ENCODE measurements at places on chromosomes 11 and 22.

GRCh38 chr11:7563281-7563680 lies 49.5 kb downstream of the PPFIBP2 start:
- no peak for DNase-seq

DNA sequence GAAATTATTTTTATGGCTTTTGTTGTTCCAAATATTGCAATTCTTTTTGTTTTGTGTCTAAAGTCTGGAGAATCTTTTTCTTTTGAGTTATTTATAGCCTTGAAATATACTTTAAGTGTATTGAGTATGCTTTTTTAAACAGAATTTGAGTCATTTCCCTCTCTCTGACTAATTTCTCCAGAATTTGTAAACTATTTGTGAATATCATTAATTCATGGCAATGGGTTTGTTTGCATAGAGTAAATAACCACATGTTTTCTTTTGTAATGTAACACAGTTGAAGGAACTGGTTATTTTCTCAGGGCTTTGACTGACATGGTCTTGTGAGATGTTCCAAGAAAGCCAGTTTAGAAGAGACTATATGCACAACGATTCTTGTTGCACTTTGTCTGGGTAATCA lies 30.9 kb upstream of the MPEG1 start:
- no peak for DNase-seq

GRCh38 chr22:24681236-24681635 lies 78.2 kb downstream of the GGT1 start:
- DNase-seq = no peak

DNA sequence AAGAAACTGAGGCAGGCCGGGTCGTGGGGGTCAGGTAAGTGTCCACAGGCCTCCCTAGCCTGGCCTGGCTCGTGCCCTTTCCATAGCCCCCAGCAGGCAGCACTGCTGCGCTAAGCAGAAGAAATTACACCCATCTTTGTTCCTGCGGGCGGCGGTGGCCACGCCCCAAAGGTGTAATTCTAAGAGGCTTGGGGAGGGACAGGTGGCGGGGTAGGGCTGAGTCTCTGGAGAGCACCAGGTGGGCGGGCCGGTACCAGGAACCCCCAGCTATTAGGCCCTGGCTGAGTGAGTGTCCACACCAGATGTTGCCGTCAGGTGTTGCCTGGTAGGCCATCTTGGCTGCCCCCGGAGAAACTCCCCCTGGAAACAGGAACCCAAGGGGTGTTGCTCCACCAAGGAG lies 12.3 kb upstream of the ARAP1 start:
- no peak for DNase-seq

DNA sequence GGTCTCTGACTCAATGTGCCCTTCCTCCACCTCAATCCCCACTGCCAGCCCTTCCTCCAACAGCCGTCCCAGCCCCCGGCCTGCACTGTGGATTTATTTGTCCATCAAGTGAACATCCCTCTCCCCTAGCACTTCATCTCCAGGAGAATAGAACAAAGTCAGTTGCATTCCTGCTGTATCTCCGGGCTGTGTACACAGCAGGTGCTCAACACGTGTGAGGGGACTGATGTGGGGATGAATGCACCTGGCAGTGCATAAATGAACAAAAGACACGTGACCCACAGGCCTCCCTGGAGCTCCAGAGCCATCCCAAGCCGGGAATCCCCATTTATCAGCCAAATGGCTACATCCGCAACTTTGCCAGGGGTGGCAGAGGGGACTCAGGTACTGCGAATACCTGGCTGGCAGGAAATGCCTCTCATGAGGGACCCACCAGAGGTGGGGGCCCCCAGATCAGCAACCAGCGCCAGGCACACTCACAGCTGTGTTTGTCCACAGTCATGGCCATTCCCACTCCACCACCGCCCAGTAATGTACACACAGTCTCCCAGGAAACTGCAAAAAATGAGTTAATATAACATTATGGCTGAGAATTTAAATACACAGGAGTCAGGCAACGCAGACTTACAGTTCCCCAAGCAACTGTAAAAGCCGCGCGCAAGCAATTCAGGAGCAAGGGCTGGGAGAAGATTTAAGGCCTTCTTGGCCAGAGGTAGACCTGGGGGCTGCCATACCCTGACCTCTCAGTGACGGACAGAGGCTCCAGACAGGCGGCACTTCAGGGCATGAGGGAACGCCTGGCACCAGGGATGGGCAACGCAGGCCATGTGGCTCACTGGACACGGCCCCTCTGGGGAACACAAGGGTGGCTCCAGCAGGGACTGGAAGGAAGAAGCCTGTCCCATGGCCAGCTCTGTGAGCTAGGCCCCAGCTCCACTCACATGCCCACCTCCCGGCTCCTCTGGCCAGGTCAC lies 50.3 kb upstream of the TCF20 start:
- no peak for DNase-seq

DNA sequence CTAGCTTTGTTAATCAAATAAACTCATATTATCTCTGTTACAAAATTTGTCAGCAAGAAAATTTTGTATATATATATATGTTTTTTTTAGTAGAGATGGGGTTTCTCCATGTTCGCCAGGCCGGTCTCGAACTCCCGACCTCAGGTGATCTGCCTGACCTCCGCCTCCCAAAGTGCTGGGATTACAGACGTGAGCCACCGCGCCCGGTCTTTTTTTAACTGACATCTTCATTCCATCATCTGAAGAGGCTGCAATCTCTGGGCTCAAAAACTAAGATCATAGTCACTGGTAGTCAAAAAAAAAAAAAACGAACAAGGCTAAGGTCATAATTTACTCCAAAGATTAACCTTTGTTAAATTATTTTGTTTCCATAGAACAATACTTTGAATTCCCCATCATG lies 5.3 kb upstream of the KLHDC7B start:
- DNase-seq = no peak

DNA sequence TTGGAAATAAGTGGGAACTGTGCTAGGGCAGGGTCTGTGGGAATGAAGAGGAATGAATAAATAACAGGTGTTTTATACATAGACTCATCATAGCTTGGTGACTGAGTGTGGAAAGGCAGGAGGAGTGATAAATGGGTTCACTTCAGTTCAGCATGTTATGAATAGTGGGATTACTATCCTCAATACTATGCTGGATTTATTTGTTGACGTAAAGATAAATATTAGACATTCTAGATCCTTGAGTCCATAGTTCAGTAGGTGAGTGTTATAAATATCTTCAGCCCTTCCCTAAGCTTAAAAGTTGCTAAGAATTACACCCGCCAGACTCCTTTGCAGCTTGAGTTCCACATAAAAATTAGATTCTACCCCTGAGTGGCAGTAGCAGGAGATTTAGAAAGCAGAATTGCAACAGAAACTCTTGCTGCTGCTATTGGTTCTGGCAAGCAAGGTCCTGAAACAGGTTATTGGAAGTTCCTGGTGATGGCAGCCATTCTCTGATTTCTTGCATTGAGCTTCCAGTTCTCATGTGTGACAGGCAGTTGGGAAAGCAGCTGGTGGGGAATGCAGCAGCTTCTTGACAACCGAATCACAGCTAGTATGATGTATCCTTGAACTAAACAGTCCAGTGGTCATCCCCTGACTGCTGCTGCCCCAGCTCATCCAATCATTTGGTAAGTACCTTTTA lies 1558.9 kb downstream of the FAM181B start:
- no peak for DNase-seq

GRCh38 chr22:32796865-32797573 lies 4.5 kb upstream of the TIMP3 start:
- no peak for DNase-seq

GRCh38 chr11:110339456-110340250 lies 43.2 kb upstream of the RDX start:
- no peak for DNase-seq

GRCh38 chr11:35134403-35135148 lies 4.4 kb upstream of the CD44 start:
- no peak for DNase-seq

GRCh38 chr11:115148101-115148500 lies 356.1 kb downstream of the CADM1 start:
- no peak for DNase-seq

- no peak for DNase-seq
These were observed 33.5 kb upstream of the CRTAM start for GRCh38 chr11:122804796-122805195.

DNA sequence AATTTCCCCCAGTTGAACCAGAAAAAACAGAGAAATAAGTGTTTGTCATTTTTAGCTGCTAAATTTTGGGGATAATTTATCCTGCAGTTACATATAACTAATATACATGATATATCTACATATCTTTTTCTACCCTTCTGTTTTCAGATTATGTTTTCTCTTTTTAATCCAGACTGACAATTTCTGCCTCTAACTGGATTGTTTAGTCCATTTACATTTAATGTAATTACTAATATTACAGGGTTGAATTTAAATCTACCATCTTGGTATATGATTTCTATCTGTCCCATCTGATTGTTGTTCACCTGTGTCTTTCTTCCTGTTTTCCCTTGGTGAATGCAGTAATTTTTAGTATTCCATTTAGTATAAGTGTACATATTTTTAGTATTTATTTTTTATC lies 5.7 kb downstream of the NNMT start:
- DNase-seq = no peak

DNA sequence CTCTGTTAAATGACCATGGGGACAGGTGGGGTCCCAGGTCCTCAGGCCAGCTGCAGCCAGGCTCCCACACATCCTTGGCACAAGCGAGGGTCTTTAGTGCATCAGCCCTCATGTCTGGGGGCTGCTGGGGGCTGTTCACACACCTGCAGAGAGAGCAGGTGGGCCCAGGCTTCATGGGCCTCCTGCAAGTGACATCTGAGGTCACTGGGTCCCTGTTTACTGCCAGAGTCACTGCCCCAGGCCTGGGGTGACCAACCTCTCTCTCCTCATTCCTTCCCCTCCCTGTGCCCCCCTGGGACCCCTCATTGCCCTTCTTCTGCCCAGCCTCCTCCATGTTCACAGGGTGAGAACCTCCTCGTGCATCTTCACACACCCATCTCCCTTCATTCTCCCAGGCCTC lies 92.4 kb downstream of the RTL6 start:
- no peak for DNase-seq

DNA sequence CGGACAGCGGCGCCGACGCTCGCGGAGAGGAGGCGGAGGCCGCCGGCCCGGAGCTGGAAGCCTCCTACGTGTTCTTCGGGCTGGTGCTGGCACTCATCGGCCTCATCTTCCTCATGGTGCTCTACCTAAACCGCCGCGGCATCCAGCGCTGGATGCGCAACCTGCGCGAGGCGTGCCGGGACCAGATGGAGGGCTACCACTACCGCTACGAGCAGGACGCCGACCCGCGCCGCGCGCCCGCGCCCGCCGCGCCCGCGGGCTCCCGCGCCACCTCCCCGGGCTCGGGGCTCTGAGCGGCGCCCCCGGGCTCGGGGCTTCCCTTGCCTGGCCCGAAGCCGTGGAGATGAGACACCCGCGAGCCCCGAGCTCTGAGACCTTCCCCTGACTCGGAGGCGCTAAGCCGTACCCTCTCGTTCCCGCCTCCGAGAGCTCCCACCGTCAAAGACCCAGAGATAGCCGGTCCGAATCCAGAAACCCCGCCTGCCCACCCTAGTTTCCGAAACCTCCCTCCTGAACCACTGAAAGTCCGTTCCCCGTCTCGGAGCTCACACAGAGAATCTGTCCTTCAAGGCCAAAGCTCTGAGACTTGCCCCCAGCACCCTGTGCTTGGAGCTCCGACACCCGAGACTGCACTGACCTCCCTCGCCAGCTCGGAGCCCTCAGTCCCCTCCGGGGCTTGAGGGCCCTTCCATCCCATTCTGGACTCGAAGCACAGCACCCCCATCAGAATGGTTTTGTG lies 1.5 kb downstream of the TPBGL start:
- no peak for DNase-seq

GRCh38 chr22:24191381-24191841 lies 10.1 kb downstream of the SUSD2 start:
- DNase-seq = no peak

GRCh38 chr11:4704054-4704789 lies at the start of gene MMP26:
MMP26 (plus strand) TSS chr11:4704784.
- no peak for DNase-seq

DNA sequence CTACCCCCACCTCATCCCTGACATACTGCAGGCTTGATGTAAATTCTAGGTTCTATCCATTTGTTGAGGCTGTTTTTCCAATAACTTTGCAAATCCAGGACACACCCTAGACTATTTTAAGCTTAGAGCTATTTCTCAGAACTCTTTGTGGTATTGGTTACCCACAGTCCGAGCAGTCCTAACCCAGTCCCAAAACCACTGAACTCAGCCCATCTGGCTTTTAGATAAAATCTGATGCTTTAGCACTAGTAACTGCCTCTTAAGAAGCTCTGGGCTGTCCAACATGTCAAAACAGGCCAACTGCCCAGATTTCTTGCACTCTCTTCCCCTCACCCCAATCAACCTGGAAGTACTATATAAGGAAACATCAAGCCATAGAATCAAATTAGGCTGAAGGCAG lies 344.4 kb upstream of the CADM1 start:
- no peak for DNase-seq

DNA sequence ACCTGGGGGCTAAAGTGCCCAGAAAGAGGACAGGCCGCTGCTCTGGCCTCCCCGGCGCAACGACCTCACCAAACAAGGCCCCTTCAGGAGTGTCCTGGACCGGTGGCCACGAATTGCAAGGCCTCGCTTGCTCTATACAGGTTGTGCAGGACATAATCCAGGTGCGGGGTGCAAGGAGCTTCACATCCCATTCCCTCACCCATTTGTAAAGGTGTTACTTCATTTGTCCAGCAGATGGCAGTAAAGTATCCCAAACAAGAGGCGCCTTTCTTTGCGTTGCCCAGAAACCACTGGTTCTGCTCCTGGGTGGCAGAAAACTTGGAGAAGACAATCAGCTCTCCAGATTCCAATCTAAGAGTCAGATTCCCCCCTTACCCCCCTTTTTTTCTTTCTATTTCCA lies 35.9 kb upstream of the PRDM11 start:
- peak; percentile 52 for DNase-seq

- no peak for DNase-seq
These were observed 44.7 kb downstream of the CSTF3 start for GRCh38 chr11:33116535-33116934.

GRCh38 chr22:50398831-50399648 lies 55.9 kb downstream of the PPP6R2 start:
- DNase-seq = no peak

DNA sequence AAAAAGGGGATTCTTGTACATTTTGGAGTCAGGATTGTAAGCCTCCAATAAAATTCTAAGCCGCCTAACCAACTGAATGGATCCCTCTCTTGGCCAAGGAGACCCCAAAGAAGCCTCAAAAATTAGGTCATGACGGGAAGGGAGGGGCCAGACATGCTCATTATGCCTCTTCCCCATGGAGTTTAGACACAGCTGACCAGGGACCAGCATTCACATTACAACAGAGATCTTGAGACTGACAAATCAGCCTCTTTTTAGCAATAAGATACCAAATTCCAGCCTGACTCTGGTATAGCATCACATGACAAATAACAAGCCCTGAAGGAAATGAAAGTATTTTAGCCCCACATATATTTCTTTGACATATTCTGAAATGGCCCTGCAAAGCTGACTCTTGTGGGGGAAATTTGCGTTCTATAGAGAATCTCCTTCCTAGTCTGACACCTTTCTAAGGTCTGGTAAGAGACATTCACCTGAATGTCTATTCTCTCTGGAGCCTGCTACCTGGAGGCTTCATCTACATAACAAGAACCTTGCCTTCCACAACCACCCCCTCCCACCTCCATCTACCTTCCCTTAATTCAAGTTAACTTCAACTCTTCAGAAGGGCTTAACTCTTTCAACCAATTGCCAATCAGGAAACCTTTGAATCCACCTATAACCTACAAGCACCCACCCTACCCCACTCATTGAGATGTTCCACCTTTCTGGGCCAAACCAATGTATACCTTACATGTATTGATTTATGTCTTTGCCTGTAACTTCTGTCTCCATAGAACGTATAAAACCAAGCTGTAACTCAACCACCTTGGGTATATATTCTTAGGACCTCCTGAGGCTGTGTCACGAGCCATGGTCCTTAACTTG lies 10.3 kb downstream of the GAL start:
- DNase-seq = no peak

Data from T-helper 1 cell (primary cell).